NCI-H1105 treated with DMSO at 0.1 percent for 48 hours (cell line): ENCODE measurements at places on chromosomes 6 and 20.

GRCh38 chr6:3372184-3372846 is 84.5 kb downstream of the SLC22A23 start:
- DNase-seq, result no peak

GRCh38 chr20:4795394-4795793 is 73.7 kb downstream of the PRND start:
- no peak for DNase-seq

DNA sequence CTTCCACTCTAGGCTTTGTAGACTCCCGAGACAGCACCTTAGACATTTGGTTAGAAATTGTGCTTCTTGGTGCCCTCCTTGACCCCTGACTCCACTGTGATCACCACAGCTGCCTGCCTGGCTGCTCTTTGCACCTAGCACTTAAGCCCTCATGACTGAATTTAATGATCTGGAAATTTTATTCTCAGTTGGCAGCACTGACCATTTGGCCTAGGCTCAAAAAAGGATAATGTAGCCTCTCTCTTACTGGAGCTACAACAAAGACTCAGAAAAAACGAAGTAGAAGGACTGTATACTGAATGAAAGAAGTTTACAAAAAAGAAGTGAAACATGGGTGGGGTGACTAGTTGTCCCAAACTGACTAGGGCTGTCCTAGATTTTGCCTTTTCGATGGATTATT is 11.3 kb upstream of the ABRACL start:
- peak; percentile 71 for DNase-seq

DNA sequence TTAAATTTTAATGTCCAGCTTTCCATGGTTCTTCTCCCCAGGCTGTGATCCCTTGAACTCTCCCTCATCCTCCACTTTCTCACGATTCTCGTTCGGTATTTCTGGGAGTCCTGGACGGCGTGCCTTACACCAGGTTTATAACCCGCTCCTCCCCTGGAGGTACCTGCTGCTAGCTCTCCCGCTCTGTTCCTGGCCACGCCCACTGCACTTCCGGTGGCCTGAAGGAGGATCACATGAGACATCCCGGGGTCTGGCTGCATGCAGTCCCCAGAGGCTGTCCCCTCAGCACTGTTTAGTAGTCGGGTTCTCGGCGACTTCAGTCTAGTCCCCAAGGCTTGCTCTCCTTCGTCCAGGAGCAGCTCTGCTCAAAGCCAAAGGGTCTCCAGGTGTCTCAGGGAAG is 28.4 kb upstream of the GCLC start:
- no peak for DNase-seq

- peak; percentile 67 for DNase-seq
Measured at GRCh38 chr6:163416557-163417253, 2.2 kb downstream of the QKI start.

GRCh38 chr20:50561379-50562078 is 51.3 kb downstream of the PTPN1 start:
- DNase-seq, result no peak

GRCh38 chr6:137254966-137255365 is 35.8 kb upstream of the IFNGR1 start:
- DNase-seq, result no peak

GRCh38 chr20:19785983-19786285 is 27.9 kb downstream of the RIN2 start:
- no peak for DNase-seq

- DNase-seq, result no peak
Measured at GRCh38 chr6:81450180-81450579, 302.3 kb downstream of the TENT5A start.
